ENCODE measurements at places on chromosomes 4 and X.

DNA sequence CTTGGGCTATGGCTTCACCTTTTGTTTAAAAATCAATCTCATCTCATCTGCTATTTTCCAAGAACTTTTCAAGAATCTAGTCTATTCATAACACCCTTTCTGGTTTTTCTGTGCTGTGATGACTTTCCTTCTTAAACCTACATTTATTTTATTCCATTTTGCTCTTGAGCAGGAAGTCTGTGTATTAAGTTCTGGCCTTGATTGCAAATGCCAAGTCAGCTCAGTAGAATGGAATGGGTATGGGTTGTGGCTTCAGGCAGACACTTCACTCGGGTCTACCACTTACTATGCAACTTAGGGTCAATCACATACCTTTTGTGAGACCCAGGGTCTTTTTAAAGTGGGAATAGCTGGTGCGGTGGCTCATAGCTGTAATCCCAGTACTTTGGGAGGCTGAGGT, 522.3 kb downstream of the TRIML1 start:
- DNase-seq: no peak

DNA sequence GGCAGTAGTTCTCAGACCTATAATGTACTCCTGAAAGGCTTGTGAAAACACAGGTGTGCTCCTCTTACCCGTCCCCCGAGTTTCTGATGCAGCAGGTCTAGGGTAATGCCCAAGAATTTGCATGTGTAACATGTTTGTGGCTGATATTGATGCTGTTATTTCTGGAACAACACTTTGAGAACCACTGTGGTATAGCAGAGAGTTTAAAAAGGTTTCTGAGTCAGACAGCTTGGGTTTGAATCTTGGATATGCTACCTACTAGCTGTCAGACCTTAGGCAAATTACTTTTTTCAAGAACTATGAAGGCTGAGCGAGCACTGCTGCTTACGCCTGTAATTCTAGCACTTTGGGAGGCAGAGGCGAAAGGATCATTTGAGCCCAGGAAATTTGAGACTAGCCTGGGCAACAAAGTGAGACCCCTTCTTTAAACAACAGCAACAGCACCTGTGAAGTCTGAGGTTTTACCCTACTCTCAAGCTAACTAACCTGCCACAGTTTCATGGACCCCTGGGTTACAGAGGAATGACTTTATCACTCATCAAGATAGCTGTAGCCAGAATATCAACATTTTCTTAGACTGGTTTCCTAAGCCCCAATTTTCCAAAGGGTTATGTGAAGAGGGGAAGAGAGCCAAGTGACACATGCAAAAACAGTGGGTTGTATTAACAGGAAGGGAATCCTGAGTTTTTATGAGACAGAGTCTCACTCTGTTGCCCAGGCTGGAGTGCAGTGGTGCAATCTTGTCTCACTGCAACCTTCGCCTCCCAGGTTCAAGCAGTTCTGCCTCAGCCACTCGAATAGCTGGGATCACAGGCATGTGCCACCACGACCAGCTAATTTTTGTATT, 5.1 kb downstream of the AFF1 start:
- peak; percentile 36 for DNase-seq

DNA sequence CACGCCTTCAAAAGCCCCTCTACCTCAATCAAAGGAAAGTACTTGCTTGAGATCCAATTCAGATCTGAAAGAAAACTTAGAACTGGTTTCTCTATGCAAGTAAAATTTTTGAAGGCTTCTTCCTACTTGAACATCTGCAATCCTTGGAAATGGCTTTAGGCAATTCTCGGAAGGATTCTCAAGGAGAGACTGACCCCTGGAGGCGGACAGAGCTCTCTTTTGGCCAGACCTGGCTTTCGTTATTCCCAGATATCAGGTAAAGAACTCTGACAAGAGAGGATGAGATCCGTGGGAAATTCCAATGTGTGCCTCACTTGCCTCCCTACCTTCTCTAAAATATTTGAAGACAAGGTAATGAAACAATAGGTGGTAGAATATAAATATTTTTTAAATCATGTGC, 670.3 kb upstream of the FAM241A start:
- no peak for DNase-seq

DNA sequence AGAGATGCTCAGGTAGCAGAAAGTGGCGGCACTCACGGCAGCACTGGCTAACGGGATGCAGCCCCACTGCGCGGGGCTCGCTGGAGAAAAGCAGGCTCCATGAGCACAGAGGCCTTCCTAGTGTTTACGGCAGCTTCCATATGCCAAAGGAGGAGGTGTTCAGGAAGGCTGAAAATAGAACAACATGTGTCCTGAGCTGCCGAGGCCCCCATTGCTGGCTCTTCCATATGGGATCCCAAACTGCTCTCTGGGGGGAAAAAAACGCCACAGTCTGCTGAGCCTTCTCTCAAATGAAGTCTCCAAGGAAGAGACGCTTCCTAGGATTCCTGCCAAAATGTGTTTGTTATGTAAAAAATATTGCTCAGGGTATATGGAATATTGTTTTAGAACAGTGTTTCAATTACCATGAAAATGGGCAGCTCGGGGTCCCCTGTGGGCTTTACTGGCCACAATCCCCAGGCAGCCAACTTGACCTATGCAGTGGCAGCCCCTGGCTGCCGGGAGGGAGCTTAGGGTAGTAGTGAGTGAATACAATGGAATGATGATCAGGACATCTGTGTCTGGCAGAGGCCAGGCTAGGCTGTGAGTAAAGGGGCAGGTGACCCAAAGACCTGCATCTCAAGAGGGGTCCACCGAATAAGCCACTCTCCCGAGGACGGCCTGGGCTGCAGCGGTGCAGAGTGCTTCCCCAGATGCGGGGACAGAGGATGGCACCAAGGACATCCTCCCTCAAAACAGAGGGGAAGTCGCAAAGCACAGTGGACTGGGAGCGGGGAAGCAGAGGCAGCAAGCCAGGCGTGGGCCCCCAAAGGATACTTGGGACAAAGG, 170.1 kb downstream of the AFAP1 start:
- no peak for DNase-seq

DNA sequence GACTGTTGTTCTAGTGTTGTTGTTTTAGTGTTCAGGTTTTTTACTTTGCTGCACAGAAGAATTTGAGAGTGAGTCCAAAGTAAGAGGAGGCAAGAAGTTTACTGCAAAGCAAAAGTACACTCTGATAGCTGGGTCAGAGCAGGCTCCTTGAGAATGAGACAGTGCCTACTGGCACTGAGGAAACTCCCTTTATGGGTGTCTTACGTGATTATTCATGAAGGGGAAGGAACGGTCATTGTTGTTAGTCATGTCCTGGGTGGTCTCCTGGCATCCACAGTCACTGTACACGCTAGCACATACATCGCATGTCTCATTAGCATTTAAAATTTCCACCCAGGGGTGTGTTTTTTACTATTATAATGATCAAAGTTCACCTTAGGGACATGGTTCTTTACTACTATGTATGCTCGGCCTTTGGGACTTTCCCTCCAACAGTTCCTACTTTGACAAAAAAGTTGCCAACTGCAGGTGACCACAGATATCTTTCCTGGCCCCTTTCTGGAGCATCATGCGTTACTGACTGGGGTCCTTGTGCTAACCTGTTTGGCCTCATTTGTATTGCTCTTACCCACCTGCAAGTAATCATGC, 688.9 kb upstream of the AMOT start:
- no peak for DNase-seq

DNA sequence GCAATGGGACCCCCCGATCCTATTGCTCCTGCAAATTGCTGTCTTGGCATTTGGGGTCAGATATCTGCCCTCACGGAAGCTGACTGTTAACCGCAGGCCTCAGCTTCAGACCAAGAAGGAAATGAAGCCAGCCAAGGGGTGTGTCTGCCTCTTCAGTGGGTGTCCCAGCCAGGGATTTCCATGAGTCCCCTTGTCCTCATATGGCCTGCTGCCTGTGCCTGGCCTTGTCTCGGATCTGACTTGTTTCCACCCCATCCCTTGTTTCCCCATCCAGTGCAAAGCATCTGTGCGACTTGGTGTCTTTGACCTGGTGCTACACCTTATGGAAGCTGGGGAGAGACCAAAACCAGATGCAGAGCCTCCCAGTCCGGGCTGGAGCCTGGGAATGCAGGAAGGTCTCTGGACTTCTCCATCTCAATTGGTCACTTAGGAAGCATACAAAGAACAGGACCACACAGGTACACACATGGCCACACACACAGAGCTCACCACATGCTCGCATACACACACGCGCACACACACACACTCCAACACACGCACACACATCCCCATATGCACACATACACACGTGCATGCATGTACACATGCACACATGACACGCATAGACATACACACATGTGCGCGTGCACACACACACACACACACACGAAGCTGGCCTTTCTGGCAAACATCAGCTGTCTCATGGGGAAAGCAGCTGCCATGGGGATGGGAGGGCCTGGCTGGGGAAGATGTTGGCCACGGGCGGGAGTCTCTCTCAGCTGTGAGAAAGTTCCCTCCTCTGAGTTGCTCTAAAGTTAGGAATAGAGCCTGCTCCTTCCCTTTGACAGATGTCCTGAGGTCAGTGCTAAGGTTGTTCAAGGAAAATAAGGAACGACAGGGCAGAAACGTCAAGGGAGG, 65.5 kb downstream of the CRMP1 start:
- no peak for DNase-seq

DNA sequence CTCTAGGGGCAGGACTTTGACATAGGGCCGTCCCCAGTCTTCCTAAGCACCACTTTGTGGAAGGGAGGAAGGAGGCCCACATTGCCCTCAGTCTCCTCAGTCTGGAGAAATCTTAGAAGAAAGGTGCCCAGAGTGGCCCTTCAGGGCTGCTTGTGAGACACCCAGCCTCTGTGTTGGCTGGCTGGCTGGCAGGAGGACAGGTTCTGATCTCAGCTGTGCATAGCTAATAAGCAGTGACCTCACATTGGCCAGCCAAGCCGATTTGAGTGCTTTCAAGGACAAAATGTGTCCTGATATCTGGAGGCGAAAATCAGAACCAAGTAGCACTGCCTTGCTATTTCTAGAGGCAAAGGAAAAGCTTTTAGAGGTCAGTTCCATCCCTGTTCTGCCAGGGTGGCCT, 211.5 kb downstream of the BCOR start:
- no peak for DNase-seq

DNA sequence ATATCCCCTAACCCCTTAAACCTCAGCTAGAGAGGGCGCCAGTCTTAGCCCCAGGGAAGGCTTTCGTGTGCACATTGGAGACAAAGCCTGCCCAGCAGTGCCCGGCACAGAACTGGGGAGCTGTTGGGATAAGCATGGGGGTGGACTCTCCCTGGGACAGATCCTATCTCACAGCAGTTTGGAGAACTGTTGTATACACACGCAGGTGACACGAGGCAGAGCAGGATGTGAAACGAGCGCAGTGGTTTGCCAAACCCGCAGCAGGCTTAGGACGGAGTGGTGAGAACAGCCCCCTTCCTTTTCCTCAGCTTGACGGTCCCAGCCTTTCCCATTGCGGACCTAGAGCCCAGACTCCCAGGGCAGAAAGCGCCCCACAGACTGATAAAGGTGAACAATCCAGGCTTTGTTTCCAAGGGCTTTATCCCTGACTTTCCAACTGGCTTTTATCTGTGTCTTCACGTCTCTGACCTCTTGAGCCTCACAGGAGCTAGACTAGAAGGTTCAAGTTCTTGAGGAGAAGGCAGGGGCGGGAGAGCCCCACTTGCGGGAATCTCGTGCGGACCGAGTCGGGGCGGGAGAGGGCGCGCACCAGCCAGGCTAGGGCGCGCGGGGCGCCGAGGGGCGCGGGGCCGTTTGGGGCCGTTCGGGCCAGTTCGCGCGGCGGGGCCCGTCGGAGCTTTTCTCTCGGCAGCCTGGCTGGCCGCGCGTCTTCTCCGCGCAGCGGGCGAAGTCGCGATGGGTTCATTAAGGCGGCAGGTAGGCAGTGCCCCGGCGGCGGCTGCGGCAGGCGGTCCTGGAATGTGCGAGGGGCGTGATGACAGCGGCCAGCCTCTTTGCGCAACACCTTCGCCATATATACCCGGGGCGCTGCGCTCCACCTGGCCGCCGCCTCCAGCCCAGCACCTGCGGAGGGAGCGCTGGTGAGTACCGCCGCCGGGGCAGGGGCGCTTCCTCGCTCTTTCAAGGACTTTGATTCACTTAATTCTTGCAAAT, at the start of gene SLC34A2:
TSS of gene SLC34A2 (plus strand) at position 881 of the 993 bp plus-strand sequence. CDS start 6,650 bp downstream, outside the sequence.
- peak; percentile 17 for DNase-seq

DNA sequence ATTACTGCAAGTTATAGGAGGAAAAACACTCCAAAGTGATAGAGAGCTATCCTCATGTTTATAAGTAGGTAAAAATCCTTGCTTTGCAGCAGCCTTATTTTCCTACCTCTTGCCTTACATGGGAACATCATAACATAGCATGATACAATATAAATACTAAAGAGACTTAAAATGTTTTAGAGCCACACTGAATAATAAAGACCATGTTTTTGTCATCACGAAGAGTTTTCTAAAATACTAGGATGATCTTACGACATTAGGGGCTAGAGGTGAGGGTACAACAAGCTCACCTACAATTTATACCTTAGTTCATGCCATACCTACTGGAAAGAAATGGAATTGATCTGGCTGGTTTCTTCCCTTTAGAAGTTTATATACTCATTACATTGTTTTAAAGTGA, 184.8 kb downstream of the FBXW7 start:
- no peak for DNase-seq

- DNase-seq: no peak
Measured at GRCh38 chr4:177770776-177771175, 328.5 kb upstream of the AGA start.

- DNase-seq: no peak
Measured at GRCh38 chr4:4247696-4248028, 361 bp downstream of the TMEM128 start.

Measured in GM12891 (cell line).